ENCODE measurements at places on chromosomes 16 and 17.

DNA sequence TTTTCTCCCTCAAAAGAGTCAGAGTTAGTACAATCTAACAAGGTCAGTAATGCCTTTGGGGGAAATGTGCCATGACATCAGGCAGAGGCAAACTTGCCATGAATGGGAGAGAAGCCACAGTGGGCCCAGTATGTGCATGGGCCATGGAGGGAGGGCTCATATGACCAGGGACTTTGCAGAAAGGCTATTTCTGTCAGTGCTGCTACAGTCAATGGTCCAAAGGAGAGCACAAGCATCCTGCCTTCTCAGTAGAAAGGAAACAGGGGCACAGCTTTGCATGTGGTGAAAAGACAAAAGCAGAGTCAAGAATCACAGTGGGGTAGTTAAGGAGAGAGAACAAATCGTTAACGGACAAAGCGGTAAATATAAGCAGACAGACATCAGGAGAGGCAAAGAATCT lies 11.2 kb upstream of the CORO6 start:
- DNase-seq, result no peak

DNA sequence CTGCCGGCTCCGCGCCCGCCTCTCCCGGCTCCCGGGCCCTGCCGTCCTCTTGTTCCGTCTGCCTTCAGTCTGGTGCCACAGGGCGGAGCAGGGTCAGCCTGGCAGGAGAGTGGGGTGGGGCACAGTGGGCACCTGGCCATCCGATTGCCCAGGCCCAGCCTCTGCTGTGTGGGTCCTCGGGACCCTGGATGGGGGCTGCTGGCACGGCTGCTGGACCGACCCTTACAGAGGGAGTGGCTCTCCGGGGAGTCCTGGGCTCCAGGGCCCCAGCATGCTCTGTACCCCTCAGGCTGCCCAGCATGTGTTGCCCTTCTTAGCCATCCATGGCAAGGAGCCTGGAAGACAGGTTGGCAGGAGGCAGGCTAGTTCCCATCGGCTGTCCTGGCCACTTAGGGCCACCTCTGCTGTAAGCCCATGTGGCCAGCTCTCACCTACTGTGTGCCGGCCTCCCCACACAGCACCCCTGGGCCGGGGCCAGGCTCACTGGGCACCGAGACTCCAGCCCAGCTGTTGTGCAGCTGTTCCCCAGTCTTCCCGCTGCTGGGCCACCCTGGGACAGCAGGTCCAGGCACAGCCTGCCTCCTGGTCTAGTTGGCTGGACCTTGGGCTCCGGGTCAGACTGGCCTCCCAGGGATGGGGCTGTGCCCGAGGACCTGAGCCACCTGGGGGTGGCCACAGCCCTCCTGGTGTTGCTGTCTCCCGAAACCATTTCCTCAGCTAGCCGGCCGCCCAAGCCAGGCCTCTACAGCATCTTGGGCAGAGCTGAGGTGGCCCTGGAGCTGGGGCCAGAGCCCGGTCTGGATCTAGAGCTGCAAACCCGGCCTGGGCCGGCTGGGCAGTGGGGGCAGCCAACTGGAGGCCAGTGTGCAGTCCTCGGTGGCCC lies 24.9 kb downstream of the BAHCC1 start:
- peak; percentile 85 for DNase-seq

- no peak for DNase-seq
Observed at GRCh38 chr17:6028294-6028693, 41.9 kb upstream of the WSCD1 start.

DNA sequence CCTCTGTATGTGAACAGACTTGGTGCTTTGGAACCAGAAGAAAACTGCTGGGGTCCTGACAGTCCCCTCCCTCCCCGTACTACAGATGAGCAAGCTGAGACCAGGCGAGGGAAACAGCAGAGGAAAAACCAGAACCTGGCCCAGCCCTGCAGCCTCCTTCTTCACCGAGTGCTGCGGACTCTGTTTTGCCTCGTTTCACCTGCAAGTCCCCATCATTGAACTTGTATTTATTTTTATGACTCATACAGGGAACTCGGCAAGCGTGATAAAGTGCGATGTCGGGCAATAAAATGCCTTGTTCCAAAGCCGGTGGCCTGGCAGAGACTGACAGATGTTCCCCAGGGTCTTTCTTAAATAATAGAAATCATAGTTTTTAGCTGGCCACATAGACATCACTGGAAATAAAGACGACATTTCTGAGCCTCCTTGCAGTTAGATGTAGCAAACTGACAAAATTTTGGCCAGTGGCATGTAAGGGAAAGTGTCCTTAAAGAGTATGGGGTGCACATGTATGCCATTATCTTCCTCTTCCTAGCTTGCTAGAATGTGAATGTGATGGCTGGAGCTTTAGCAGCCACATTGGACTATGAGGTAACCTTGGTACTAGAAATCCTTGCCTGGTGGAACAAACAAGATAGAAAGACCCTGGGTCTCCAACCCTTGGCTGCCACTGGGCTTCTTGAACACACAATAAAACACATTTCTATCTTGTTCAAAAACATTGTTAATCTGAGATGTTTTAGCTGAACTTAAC lies 128.6 kb downstream of the IRF8 start:
- peak; percentile 39 for DNase-seq

DNA sequence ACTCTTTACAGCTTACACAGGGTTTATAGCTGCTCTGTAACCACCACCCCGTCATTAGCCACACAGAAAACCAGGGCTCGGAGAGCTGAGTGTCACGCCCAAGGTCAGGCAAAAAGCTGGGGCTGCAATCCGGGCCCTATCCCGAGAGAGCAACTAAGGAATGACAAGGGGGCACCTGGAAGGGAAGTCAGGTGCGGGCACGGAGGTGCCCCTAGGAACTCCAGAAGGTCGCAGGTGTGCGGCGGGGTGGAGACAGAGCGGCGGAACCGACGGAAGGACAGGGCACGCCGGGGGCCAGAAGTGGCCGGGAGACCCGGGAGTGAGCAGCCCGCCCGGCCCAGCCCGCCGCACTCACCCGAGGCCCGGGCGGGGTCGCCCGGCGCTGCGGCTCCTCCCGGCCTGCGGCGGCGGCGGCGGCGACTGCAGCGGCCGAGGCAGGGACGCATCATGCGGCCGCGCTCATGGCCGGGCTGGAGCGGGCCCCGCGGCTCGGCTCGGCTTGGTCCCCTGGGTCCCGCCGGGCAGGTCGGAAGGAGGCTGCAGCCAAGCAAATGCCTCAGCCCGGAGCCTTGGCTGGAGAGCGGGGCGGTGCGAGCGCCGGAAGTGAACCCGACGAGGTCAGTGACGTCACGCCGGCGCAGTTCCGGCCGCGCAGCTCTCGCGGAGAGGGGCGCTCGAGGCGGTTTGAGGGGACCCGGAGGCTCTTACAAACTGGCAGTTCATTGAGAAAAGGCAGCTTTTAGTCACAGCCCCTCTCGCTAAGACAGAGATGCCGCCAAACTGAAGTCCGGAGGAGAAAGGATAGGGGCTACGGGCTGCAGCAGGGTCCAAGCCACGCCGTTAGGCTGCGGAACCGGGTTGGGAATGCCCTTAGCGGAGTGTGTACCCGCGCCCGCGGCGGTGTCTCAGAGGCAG lies at the start of gene ZDHHC7:
Gene ZDHHC7 (minus strand): TSS at position 605 of the 915 bp plus-strand sequence. CDS start 20,917 bp downstream, outside the sequence.
- peak; percentile 95 for DNase-seq

DNA sequence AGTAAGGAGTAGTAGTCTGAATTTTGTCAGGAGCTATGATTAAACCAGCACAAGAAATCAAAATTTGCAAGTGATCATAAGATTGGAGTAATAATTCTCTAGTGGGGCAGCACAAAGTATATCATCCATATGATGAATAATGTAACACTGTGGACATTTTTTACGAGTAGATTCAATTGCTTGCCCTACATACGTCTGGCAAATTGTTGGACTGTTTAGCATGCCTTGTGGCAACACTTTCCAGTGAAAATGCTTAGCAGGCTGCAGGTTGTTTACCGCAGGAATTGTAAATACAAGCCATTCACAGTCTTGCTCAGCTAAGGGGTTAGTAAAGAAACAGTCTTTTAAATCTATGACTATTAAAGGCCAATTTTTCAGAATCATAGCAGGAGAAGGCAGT lies 35.7 kb downstream of the ATF7IP2 start:
- DNase-seq, result no peak

DNA sequence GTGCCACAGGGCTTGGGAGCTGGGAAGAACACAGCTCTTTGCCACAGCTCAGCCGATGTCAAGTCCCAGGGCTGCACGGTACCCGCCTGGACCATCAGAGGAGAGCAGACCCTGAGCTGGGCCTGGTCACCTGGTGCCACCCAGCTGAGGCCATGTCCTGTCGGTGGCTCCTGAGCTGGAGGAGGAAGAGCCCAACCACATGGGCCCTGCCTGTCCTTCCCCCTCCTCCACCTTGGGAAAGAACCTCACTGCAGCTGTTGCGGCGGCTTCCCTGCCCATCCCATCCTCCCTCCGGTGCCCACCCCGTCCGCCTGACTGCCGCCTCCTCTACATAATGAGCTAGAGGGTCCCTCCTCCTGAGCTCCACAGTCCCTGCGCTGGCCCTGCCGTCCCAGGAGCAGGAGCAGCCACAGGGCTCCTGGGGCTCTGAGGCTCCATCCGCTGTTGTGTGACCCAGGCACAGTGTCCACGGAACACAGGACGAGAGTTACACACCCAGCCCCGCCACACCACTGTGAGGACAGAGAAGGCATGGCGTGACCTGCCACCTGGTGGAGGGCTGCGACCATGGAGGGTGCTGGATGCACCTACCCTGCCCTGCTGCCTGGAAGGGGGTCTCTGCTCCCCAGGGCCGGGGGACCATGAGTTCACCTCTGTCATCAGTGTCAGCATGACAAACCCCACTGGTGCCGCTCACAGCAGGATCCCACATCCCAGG lies 21.4 kb upstream of the CHMP6 start:
- DNase-seq, result peak; percentile 88

- DNase-seq, result no peak
Observed at GRCh38 chr17:21495281-21495680, 119.1 kb downstream of the KCNJ12 start.

- no peak for DNase-seq
Observed at GRCh38 chr16:69373019-69373418, 12.8 kb downstream of the TERF2 start.

GRCh38 chr16:84600343-84601229 lies 17.3 kb downstream of the COTL1 start:
- no peak for DNase-seq

GRCh38 chr16:3696425-3697218 lies 20.7 kb downstream of the TRAP1 start:
- no peak for DNase-seq

DNA sequence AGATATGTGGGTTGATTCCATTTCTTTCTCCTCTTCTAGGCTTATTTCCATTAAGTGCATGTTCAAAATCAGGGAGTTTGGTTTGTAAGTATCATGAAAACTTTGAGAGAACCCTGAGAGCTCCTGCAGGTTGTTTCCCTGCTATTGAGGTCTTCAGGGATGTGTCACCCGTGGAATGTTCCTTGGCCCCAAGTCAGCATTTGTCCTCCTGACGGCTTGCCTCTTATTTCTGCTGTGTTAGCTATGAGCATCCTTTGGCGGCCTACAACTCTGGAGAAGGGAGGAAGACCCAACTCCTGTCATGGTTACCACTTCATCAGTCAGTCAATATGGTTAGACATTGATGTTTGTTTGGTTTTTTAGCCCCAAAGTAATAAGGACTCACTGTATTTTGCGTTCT lies 180.8 kb downstream of the FTO start:
- DNase-seq, result no peak

- DNase-seq, result no peak
Observed at GRCh38 chr17:42315402-42316156, 27.3 kb downstream of the STAT5A start.

- DNase-seq, result no peak
Observed at GRCh38 chr17:17757391-17757791, 76.1 kb downstream of the RAI1 start.

DNA sequence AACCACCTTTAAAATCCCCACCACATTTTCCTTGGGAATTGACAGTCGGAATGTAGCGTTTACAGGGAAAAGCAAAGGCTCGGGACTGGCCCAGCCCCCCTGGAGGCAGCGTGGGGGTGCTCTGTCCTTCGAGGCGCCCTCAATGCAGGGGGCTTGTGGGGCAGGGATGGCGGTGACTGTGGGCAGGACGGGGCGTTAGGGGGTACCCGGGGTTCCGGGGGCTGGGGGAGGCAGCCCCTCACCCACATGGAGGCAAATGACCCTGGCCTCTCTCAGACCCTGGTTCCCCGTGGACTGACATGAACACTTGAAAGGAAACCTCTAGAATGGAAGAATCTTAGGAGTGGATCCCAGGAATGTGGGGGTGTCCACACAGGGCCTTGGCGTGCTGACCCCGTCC lies 78.4 kb upstream of the GNG13 start:
- peak; percentile 53 for DNase-seq

DNA sequence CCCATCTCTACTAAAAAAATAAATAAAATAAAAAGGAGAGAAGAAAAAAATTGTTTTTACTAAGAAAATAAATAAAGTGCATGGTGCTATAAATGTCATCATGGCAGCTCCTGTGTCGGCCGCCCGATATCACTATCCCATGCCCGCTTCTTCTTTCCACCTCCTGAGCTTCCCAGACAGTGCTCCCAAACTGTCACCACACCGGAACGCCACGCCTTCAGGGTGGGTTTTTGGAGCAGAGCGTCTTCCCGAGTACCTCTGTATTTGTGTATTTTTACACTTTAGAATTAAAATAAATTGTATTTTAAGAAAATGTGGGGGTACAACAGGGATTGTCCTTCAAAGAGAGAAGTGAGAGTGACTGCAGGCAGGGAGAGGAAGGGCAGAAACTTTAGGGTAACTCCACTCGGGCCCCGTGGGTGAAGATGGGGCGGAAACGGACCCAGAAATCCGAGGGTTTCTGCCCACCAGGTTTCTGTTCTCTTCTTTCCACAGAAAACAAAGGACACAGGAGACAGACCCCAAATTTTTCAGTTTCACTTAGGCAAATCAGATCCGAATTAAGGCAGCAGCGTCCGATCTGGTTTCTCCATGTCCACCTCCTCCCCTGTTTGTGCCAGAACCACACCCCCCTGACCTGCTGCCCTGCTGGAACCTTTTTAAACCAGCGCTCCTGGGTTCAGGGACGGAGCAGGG lies 3.6 kb upstream of the ITGAX start:
- no peak for DNase-seq

DNA sequence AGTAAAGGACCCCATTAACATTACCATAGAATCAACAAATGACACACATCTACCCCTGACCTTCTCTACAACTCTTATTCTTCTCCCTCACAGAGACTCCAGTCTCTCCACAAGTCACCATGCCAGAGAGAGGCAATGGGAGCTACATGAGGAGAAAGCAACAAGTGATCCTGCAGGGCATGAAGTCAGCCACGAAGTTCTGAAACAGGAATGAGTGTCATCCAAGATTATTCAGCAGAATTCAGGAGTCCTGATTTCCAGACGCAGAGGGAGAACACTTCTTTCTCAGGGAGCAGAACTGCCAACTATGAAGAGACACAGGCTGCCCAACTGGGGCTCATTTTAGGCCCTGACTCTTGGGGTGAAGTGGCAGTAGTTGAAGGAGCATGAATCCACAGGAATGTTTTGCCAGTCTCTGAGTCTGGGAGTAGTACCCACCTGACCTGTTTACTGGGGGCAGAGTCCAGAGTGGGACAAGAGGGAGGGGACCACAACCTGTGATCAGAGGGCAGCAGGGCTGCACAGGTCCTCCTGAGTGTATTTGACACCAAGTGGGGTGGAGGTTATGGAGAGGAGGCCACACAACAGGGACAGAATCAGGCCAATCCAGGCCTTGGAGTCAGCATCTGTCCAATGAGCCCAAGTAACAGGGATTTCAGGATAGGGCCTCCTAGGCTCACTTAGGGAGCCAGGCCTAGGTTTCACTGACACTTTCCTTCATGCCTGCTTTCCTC lies 2.4 kb upstream of the MTMR4 start:
- peak; percentile 62 for DNase-seq

Data from sigmoid colon (tissue), 7 donors.